ENCODE measurements at places on chromosomes 11 and 22.

DNA sequence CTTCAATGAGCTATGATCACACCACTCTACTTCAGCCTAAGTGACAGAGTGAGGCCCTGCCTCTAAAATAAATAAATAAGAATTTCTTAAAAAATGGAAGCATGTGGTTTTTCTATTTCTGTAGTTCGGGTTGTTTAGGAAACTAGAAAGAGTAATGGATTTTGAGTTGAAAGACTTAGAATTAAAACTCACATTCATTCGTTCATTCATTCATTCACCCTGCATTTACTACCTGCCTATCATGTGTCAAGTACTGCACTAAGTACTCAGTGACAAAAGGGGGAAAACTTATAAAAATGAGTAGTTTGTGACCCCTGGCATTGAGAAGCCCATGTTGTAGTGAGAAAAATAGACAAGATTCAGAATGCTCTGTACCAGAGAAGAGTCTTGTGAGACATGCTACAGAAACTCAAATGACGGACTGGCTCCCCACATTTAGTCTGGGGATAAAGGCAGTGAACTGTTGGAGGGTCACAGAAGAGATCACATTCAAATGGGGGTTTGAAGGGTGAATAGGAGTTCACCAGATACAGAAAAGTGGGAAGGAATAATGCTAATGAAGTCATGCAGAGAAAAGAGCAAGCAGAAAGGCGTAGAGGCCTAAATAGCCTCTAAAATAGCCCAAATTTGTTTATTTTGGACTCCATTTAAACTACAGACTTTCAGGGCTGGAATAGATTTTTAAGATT is 7.0 kb downstream of the CSRP3 start:
- no peak for DNase-seq

- no peak for DNase-seq
These were observed 6.8 kb upstream of the CTR9 start for GRCh38 chr11:10744206-10744605.

GRCh38 chr11:36375353-36376008 is 79.4 kb downstream of the PRR5L start:
- no peak for DNase-seq

GRCh38 chr22:22591348-22592299 is 32.6 kb upstream of the PRAME start:
- DNase-seq = no peak

All from stimulated activated naive CD8-positive, alpha-beta T cell treated with anti-CD3 and anti-CD28 coated beads, Interleukin-15, amount 100 ng/mL, for 72 hours (primary cell).